Central memory CD4-positive, alpha-beta T cell (primary cell): ENCODE measurements at places on chromosomes 3 and 15.

GRCh38 chr3:98460220-98460619 lies 2.8 kb upstream of the OR5K1 start:
- DNase-seq = no peak

DNA sequence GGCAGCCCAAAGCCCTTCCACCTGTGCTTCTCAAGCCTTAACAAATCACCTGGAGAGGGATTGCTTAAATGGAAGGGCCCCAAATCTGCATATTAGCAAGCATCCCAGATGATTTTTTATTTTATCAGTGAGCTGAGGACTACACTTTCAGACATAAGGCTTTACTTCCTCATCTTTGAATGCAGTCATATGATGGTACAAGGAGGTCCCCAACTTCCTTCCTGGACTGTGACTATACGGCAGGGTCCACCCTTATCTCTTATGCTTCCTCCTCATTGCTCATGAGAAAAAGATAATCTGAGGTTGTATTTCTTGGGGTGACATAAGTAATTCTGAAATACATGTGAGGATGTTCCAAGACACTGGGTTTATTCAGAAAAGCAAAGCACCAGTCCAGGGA lies 13.7 kb upstream of the HEG1 start:
- DNase-seq = no peak

DNA sequence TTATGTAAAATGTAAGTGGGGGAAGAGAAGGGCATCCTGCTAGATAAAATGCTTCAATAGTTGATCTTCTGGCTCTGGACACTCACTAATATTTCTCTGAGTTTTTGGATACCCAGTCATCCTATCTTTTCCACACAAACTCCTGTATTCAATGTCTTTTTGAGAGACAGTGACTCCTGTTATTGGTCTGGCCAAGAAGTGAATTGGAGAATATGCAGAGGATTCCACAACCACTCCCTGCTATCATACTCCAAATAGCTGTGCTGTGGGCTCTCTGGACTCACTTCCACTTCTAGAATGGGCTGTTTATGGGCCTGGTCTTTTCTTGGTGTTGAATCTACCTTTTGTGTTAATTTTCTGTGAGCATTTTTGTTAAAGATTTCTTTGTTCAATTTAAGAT lies 376.8 kb downstream of the NLGN1 start:
- no peak for DNase-seq

- no peak for DNase-seq
Observed at GRCh38 chr3:42705962-42706585, 3.5 kb upstream of the HHATL start.

- no peak for DNase-seq
Observed at GRCh38 chr3:173945170-173945569, 547.6 kb downstream of the NLGN1 start.

DNA sequence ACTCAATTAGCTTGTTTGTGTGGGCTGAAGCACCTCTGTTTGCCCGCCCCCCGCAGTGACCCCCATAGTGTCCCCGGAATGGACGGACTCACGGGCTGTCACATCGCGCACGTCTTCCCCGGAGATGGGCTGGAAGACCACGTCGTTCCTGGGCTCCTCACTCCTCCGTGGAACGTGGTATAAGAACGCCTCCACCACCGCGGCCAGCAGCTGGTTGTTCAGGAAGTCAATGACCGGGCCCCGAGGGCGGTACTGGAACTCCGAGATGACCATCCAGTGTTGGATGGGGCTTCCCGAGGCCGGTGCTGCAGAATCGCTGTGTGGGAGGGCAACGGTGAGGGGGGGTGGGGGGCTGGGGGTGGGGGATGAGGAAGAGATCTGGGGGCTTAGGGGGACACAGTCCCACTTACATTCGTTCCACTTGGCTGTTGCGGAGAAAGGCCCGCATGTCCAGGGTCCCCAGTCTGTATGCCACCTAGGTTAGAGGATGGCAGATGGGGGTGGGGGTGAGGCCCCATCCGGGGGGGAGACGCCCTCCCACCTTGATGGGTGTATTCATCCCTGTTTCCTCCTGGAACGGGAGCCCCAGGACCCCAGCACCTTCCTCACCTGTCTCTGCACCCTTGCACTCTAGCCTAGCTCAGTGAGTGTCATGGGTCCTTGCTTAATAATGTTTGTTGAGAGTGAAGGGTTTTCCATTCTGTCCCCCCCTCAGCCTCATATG lies 30.2 kb downstream of the MUC20 start:
- DNase-seq = no peak

- no peak for DNase-seq
Observed at GRCh38 chr3:114323546-114324254, 29.9 kb downstream of the TIGIT start.

DNA sequence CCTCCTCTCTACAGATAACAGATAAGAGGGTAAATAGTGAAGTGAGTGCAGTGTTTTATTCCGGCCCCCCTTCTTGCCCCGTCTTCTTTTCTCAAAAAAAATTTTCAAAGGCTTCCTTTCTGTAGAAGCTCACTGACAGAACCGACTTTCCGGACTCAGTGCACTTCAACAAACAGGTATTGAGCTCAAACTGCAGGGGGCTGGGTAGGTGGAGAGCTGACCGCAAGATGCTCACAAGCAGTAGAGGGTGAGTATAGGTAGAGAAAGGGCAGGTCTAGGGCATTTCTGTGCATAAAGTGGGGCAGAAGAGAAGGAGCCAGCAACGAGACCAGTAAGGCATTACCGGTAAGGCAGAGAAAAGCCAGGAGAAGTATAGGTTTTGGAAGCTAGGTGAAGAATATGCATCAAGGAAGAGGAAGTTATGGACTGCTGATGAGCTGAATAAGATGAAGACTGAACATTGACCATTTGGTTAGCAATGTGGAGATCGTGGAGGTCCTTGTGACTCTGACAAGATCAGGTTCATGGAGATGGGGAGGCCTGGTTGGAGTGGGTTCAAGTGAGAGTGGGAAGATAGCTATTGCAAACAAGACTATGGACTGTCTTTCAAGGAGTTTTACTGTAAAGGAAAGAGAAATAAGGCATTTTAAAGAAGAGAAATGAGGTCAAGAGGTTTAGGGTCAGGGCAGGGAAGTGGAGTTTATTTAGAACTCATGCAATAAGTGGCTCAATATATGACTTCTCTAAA lies 97.4 kb downstream of the ST6GAL1 start:
- DNase-seq = peak; percentile 87

DNA sequence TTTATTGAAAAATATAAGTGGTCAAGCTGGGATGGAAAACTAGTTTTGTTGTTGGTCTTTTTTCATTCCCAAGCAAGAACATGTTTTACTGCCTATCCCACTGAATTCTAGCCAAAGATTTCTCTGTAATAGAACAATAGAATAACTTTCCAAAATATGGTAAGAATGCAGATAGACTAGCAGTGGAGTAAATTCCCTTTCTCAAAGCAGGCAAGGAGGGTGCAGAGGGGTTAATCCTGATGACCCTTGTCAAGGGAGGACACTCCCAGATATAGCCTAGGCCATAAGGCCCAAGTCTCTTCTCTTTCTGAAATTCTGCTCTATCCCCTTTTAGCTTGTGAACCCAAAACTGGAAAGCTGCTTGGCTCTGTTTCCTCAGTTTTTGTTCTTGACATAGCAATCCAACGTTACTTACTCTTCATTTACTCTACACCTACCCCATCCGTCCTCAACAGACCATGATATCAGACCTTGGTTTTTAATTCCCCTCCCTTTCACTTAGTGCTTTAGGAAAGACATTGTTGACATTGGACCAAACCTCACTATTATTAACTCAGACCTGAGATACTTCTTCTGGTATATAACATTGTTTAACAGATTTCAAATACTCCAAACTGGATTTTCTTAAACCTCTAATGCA lies 453.6 kb upstream of the THBS1 start:
- DNase-seq = no peak

GRCh38 chr3:72768006-72768441 lies 80.2 kb downstream of the SHQ1 start:
- no peak for DNase-seq

- no peak for DNase-seq
Observed at GRCh38 chr15:71409541-71409940, 294.3 kb downstream of the THSD4 start.

DNA sequence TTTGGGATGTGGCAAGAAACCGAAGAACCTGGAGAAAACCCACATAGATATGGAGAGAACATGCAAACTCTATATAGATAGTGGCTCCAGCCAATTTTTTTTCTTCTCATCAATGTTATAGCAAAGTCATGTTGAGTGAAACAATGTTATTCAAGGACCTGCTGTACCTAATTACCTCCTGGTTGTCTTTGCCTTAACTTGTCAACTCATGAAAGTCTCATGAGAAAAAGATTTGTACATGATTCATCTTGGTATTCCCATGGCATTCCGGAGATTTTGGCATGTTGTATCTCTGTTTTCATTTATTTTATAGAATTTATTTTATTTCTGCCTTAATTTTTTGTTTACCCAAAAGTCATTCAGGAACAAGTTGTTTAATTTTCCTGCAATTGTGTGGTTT lies 303.8 kb upstream of the CDIN1 start:
- no peak for DNase-seq

DNA sequence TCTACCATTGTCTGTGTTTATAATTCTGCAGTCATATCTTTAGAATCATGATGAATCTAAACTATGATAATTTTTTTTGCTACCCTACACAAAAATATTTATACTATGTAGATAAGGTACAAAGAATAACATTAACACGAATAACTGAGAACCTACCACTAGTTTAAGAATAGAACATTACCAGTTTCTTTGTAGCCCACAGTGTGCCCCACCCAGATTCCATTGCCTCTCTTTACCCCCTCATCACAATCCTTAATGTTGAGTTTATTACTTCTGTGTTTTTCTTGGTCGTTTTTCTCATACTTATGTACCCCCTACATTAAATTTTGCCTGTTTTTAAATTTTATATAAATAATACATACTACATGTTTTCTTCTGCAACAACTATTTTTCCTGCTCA lies 140.5 kb downstream of the BBX start:
- DNase-seq = no peak

- no peak for DNase-seq
Observed at GRCh38 chr3:88807491-88808105, 299.8 kb upstream of the EPHA3 start.

DNA sequence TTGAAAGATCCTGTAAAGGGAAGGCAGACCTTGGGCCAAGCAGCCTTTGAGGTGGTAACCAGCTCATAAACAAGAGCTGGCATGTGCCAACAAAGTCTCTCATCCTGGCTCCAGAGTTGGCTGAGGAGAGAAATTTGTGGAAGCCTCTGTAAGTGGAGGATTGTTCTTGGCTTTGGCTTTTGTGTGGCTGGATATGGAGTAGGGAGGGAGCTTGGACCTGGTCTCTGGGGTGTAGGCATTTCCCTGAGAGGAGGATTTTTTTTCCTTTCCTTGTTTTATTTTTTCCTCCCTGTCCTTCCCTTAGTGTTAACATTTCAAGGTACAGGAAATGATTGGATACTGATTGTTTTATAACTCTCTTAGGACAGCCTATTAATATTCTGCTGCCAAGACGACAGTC lies 60.8 kb downstream of the ZNF609 start:
- DNase-seq = no peak
